ENCODE measurements at places on chromosomes 4 and X.
A peak's percentile ranks its signal among the peaks of the same experiment; 100 is the strongest.

- DNase-seq: no peak
Measured at GRCh38 chr4:165548702-165549101, 169.9 kb downstream of the CPE start.

DNA sequence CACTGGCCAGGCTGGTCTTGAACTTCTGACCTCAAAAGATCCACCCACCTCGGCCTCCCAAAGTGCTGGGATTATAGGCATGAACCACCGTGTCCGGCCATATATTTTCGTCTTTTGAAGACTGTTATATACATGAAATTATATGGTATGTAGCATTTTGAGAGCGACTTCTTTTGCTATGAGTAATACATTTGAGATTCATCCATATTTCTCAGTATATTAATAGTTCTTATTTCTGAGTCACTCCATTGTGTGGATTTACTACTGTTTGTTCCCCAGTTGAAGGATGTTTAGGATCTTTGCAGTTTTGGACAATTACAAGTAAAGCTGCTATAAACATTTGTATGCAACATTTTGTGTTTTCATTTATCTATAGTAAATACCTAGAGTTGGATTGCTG is 34.9 kb downstream of the GNL3L start:
- DNase-seq: no peak

DNA sequence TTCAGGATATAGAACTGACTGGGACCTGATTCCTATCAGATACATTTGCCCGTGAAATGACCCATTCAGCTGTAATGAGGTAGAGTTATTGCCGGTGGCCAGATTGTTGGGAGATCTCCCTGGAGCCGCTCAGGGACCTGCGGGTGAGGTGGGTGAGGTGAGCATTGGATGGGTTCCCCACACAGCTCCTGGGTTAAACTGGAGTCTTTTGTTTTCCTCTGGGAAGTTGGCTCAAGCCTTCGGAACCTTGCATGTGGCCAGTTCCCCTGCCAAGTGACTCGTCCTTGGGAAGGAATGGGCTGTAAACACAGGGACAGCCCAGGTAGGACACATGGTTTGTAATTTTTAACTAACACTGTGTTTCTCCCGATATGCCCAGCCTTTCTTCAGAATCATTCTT is 31.6 kb upstream of the KIT start:
- DNase-seq: no peak

- DNase-seq: no peak
Measured at GRCh38 chr4:94032754-94033153, 174.9 kb upstream of the SMARCAD1 start.

DNA sequence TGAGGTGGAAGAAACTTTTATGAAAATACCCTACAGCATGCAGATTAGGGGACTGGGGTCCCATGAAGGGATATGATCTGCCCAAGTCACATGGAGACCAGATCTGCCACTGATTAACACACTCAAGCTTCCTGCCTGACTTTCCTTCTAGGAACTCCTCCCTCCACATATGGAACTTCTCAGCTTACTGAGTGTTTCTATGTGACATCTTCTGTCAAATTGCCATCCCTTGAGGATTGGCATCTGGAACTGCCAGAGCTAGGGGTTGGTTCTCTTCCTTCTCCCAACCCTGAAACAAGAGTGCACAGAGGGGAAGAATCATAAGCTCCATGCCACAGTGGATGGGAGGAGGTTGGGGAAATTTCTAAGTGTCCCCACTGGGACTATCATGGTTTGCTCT is 150.6 kb upstream of the MBNL3 start:
- no peak for DNase-seq

GRCh38 chrX:65894133-65894532 is 145.7 kb downstream of the VSIG4 start:
- DNase-seq: no peak

- no peak for DNase-seq
Measured at GRCh38 chr4:67779631-67780030, 25.4 kb upstream of the GNRHR start.

GRCh38 chrX:63656871-63657580 is 128.0 kb downstream of the ARHGEF9 start:
- DNase-seq: peak; percentile 59

All from AG04449 (cell line).